ENCODE measurements at places on chromosomes 3 and 15.

DNA sequence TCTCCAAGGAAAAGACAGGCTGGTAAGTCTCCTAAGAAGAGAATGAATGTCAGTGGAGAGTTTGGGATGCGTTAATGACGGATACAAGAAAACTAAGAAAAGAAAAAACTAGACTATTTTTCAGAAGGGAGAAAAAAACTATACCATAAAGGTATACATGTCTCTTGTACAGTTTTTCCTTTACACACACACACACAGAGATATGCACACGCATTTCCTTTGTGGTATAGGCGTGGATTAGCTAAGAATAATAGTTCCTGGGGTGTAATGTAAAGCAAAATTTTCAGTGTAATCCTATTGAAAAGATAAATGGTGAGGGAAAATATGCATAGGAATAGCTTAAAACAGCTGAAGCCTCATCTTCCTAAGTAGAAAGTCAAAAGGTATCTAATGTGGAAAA lies 36.3 kb downstream of the GABPB1 start:
- no peak for DNase-seq

DNA sequence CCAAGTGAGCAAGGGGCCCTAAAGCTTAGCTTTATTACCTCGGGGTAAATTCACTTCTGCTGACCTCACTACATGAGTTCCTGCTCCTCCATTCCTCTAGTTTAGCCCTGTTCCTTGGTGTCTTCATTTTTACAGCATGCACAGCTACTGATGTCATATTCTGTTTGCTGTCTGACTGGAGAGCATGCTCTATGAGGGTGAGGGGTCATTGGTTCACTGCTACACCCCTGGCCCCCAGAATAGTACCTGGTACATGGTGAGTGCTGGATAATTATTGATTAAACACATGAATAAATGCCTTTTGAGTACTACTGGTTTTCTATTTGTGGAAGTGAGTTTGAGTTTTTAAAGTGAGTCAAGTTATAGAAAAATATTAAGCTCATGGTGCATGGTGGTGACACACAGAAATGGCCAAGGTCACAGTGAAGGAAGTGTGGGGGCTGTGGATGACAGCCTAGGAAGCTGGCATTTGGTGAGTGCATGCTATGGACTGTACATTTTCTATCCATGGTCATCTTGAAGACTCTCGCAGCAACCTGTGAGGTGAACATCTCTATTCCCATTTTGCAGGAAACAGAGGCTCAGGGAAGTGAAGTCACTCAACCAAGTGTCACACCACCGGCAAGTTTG lies 34.0 kb downstream of the RPLP1 start:
- no peak for DNase-seq

- DNase-seq, result peak; percentile 45
Measured at GRCh38 chr3:23991683-23992628, 46.9 kb downstream of the NR1D2 start.

GRCh38 chr3:159149633-159150032 lies 347.8 kb downstream of the MFSD1 start:
- no peak for DNase-seq

- DNase-seq, result no peak
Measured at GRCh38 chr3:73453666-73454065, 171.1 kb downstream of the PDZRN3 start.

GRCh38 chr3:190531406-190531805 lies 17.5 kb downstream of the IL1RAP start:
- DNase-seq, result no peak

- DNase-seq, result no peak
Measured at GRCh38 chr3:50241713-50242380, 5.8 kb downstream of the GNAI2 start.

- DNase-seq, result no peak
Measured at GRCh38 chr3:85170646-85171045, 211.9 kb downstream of the CADM2 start.

- DNase-seq, result no peak
Measured at GRCh38 chr3:165159760-165160421, 36.3 kb downstream of the SLITRK3 start.

DNA sequence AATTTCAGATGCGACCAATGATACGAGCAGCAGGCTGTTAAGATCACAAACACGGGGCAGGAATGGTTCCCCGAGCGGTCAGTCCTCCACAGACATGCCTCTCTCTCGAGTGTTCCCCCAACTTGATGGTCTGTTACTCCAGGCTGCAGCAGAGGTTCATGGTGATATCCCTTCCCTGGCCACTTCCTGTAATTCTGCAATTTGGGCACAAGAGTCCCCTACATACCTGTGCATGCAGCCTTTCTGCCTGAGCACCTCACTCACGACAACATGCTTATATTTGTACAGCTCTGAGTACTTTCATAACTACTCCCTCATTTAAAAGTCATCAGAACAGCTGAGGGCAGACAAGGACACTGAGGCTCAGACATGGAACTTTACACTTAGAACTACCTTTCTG lies 408.1 kb upstream of the NR2F2 start:
- DNase-seq, result no peak

DNA sequence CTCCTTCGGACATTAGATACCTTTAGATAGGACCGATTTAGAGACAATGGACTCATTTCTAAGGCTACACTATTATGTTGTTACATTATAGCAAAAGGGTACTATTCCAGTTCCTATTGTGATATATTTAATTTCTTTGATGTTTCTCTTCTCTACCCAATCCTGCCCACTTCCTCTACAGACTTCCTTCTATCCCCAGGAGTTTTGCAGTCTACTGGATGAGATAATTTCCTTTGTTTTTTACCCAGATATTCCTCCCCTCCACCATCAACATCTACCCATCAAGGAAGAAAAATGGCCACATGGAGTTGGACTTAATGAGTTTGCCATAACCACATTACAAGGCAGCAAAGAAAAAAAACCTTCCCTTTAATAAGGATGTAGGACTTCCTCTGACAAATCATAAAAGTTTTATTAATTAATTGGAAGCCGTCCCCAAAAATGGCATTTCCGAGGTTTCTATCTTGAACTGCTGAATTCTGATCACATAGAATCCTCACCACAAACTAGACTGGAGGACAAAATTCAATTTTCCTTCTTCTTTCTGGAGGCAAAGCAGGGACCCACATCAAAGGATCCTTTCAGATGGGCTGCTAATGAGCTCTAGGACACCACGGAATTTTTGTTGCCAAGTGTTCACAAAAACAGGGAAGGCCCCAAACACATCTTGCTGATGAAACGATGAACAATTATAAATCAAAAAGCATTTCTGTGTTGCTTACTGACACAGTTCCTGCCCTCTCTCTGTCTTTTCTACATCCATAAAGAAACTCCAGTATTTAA lies 33.4 kb downstream of the FRMD4B start:
- DNase-seq, result no peak

DNA sequence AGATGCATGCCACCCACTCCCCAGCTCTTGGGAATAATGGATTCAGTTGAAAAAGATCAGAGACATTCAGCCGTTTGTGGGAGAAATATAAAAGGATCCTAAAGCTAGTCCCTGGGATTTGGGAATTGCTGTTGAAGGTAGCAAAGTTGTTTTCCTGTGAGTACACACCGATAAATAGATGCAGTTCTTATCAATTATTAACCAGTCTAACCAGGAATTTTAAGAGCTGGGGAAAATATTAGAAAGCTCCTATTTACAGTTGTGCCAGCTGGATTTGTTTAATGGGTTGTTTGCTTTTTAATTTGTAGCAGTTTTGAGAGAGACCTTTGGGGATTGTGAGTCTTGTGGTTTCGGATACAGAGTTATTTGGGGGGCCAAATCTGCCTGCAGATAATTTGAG lies 44.2 kb upstream of the SKOR1 start:
- no peak for DNase-seq

- DNase-seq, result no peak
Measured at GRCh38 chr3:186915806-186916796, 14.2 kb upstream of the ST6GAL1 start.

DNA sequence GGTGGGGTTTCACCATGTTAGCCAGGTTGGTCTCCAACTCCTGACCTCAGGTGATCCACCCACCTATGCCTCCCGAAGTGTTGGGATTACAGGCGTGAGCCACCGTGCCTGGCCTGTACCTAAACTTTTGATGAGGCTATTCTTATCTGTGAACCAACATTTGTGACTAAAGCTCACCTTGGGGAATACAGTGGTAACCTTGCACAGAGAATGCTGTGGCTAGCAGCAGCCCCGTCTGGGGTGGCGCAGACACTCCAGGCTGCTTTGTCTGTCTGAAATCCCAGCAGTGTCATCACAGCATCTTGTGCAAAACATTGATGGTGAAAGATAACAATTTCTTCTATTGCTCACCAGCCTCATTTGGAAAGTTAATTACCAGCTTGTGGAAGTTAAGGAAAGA lies 58.9 kb downstream of the CMTM8 start:
- DNase-seq, result no peak

DNA sequence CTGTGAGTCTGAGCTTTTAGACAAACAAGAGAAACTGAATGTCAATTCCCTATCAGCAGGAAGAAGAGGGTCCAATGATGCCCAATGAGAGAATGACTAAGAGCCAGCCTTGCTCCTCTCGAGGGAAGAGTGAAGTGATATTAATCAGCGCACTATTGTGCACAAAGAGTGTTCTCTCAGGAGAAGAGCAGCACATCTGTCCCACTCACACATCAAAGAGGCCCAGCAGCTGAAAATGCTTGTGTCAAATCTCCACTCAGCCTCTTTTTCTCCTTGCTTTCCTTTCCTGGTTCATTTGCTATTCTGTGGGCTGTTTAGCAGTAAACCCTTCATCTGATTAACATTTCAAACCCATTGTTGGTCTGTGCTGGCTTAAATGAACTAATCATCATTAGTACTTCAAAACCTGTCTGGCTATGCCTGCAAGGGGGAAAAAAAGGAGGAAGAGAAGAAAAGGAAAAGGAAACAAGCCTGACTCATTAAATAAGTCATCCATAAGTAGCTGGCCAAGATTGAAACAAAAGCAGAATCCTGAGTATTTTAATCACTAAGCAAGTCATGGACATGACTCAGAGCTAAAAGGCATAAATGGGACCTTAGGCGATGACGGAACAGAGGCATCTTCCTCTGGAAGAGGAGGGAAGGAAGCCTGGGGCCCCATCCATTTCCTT lies 912.7 kb downstream of the TUSC7 start:
- no peak for DNase-seq

DNA sequence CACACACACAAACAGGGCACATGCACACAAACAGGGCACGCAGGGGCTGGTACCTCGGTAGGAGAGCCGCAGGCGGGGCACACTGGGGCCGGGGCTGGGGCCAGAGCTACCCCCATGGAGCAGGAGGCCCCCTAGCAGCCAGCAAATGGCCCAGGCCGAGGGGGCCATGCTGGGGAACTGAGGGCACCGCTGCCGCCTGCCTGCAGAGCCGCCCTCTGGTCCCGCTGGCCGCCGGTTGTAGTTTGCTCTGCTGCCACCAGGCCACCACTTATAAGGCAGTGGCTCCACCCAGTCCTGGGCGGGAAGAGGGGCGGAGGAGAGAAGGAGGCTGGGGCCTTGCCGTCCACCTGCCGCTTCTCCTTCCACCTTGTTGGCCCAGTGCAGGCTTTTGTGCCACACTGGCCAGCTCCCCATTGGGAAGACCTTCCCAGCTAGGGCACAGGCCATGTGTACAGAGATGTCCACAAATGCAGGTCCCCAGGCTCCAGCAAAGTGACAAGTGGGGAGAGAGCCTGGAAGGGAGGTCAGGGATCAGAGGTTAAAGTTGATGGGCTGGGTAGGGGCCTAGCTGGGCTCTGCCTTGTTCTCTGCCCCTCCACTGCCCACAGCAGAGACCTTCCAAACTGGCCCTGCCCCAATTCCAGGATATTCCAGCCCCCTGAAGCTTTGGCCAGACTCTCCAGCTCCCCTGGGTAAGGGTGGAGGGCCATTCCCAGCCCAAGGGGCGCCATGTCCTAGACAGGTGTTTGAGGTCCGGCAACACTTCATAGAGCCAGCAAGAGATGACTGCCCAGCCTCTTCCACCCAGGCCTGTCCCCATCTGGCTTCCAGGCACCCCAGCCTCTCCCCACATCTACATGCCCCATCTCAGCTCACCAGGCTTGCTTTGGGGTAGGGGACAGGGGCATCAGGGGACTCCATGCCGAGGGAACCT lies at the start of gene SEMA3G:
Gene SEMA3G (minus strand): TSS at position 244 of the 934 bp plus-strand sequence. CDS start 76 bp downstream, at position 168.
- DNase-seq, result no peak

- DNase-seq, result no peak
Measured at GRCh38 chr3:99473321-99473751, 165.1 kb upstream of the COL8A1 start.

- DNase-seq, result no peak
Measured at GRCh38 chr3:19002606-19003005, 145.7 kb upstream of the KCNH8 start.

DNA sequence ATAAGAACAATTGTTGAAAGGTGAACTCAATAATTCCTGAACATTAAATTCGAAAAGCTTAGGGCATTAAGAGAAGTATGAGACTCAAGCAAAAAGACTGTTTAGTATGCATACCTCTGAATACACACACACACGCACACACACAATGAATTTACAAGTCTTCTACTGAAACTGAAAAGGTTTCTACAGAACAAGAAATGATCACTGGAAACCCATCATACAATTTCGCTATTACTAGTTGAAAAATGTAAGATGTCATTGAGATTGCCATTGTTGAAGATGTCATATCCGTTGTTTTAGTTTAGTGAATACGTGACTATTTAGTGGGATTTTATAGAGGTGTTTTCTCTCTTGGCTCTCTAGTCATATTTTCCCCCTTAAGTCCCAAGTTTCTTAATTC lies 106.8 kb downstream of the FOXB1 start:
- DNase-seq, result no peak

- no peak for DNase-seq
Measured at GRCh38 chr15:66917904-66918448, 147.4 kb upstream of the SMAD3 start.

Measured in DMS153 (cell line).